Endothelial cell of umbilical vein (primary cell): ENCODE measurements at places on chromosomes 2 and 18.

DNA sequence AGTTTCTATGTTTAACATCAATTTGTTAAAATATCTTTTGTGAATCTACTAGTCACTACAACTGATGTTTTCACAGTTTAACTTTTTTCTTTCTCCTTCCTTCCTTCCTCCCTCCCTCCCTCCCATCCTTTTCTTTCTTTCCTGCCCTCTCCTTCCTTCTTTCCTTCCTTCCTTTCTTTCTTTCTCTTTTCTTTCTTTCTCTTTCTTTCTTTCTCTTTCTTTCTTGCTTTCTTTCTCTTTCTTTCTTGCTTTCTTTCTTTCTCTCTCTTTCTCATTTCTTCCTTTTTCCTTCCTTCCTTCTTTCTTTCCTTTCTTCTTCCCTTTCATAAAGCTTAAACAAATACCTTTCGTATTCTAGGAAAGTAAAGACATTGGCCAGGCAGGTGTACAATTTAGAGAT, 2083.0 kb upstream of the CELF4 start:
- no peak for DNase-seq
- no peaks in the 10 kb centered on the region for H3K4me1 ChIP-seq
- H3K27ac ChIP-seq = no peak overlapping the region
- no peaks in the 10 kb centered on the region for H3K36me3 ChIP-seq
- H3K4me3 ChIP-seq = no peak overlapping the region
- H3K27me3 ChIP-seq = no peaks in the 10 kb centered on the region

- no peaks in the 10 kb centered on the region for H3K4me1 ChIP-seq
- H3K4me3 ChIP-seq = no peak overlapping the region
- DNase-seq = no peak
Observed at GRCh38 chr2:157334335-157334734, 8.7 kb upstream of the ERMN start.

DNA sequence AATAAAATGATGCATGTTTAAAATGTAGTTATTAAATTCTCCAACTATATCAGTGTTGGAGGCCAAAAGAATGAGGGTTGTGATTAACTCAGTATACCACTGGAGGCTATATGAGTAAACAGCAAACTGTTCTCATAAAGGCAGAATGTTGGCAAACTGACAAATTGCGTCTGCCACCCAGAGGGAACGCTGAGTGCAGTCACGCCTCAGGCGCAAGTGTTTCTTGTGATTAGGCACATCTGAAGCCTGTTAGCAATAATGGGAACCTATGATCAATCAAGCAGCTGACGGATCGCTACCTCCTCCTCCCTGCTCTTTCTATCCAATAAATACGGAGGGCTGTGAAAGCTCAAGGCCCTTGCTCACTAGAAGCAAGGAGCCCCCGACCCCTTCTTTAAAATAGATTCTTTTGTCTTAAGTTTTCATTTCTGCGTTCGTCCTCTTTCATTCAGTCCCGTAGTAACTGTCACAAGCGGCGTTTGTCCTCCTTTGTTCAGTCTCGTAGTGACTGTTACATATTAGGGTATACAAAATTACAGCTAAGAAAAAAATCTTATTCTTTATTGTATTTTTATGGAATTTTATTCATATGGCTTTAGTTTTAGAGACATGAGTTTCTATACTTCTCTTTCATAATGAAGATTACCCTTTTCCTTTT, 16.3 kb upstream of the RMND5A start:
- no peaks in the 10 kb centered on the region for H3K36me3 ChIP-seq
- no peak overlapping the region for H3K4me3 ChIP-seq
- no peak overlapping the region for H3K27ac ChIP-seq
- H3K4me1 ChIP-seq = peaks cover 11% of the 10 kb centered on the region
- no peaks in the 10 kb centered on the region for H3K27me3 ChIP-seq
- no peak for DNase-seq

DNA sequence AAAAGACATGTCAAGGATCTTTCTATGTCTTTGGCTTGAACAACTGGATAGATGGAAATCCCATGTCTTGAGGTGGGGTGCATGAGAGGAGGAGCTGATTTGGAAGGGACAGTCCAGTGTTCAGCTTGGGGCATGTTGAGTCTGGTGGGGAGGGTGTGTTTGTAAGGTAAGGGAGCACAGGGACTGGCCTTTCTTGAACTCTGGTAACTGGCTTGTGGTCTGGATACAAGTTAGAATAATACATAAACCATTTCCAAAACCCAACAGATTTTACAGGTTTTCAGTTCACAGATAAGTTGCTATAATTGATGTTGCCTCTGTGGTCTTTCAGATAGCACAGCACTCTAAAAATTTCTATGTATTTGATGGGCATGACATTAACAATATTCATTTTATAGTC, 24.2 kb downstream of the RHBDD1 start:
- no peaks in the 10 kb centered on the region for H3K36me3 ChIP-seq
- no peaks in the 10 kb centered on the region for H3K4me1 ChIP-seq
- no peak overlapping the region for H3K4me3 ChIP-seq
- no peak overlapping the region for H3K27ac ChIP-seq

DNA sequence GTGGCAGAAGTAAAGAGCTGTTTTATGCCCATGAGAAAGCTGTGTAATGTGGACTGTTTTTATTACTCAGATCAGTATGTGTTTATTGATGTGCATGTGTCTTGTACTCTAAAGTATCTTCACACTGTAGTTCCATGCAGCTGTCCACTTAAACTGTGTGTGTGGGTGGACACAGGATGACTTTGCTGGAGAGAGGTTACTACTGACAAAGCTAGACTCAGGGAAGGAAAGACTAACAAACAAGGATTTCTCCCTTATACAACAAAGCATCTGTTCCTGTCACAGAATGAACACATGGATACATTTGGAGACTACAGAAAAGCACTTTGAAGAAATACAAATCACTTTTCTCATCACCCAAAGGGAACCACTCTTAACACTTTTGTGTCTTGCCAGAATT, 10.0 kb downstream of the FHOD3 start:
- DNase-seq = no peak
- H3K4me1 ChIP-seq = peaks cover 10% of the 10 kb centered on the region
- H3K27ac ChIP-seq = no peak overlapping the region
- no peaks in the 10 kb centered on the region for H3K36me3 ChIP-seq
- H3K4me3 ChIP-seq = no peak overlapping the region

GRCh38 chr2:201132518-201132917, 16.6 kb downstream of the CFLAR start:
- peaks cover 76% of the 10 kb centered on the region for H3K4me1 ChIP-seq
- H3K4me3 ChIP-seq = no peak overlapping the region
- DNase-seq = peak; percentile 67
- peaks cover 16% of the 10 kb centered on the region for H3K36me3 ChIP-seq
- no peaks in the 10 kb centered on the region for H3K27me3 ChIP-seq

DNA sequence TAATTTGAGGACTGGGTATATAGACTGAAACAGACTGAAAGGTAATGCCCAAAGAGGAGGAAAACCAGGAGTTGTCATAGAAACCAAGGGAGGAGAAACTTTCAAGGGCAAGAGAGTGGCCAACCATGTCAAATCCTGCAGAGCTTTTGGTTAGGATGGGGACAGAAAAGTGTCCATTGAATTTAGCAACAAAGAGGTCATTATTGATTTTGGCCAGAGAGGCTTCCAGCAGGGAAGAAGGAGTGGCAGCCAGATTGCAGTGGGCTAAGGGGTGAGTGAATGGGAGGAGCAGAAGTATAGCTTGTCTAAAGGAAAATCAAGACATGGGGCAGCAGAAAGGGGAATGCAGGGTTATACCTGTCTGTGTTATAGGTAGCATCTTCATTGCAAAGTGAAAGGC, 194.0 kb downstream of the CAMKMT start:
- no peak overlapping the region for H3K27ac ChIP-seq
- peaks cover 32% of the 10 kb centered on the region for H3K4me1 ChIP-seq
- H3K27me3 ChIP-seq = no peaks in the 10 kb centered on the region
- no peak for DNase-seq

GRCh38 chr2:28898048-28898447, 3.6 kb downstream of the WDR43 start:
- DNase-seq = no peak
- H3K4me1 ChIP-seq = peaks cover 26% of the 10 kb centered on the region
- no peaks in the 10 kb centered on the region for H3K27me3 ChIP-seq
- no peak overlapping the region for H3K27ac ChIP-seq

DNA sequence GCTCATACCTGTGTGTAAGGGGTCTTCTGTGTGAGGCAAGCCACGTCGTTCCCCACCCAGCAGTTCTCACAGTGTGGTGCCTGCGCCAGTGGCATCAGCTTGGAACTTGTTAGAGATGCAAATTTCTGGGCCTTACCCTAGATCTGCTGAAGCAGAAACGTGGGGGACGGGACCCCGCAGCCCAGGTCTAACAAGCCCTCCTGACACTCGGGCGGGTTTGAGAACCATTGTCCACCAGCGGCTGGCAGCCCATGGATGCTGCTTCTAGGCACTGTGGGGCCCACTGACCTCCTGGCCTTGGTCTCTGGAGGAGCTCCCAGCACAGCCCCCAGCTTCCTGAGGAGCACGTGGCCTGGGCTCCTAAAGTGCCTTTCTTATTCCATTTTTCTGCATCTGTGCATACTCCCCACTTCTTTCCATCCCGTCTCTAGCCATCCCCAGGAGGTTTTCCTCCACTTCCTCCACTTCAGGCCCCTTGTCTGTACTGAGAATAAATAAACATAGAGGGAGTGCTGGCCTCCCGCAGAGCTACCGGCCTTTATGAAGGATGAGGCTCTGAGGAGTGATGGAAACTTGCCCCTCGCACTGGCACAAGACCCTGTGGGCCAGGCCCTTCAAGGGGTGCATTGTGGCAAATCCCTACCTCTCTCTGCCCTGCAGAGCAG, 94.3 kb downstream of the GALR1 start:
- DNase-seq = no peak
- H3K36me3 ChIP-seq = no peaks in the 10 kb centered on the region
- no peaks in the 10 kb centered on the region for H3K4me1 ChIP-seq
- no peaks in the 10 kb centered on the region for H3K27me3 ChIP-seq

DNA sequence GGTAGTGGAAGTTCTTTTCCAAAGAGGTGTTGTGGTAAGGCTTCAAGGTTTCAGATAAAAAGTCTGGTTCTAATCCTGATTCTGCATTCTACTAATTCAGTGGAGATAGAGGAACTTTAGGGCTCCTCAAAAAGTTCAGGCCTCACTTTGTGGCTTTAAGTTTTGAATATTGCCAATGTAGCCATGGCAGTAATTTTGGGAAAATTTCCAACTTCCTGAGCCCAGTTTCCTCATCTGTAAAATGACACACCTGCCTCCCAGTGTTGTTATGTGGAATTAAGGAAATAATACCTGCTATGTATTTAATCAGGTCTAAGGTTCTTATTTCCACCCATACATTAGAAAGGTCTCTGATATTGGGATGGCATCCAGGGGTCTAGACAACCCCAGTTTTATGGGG, 147.6 kb upstream of the ITGA6 start:
- H3K36me3 ChIP-seq = no peaks in the 10 kb centered on the region
- DNase-seq = no peak
- no peak overlapping the region for H3K4me3 ChIP-seq
- no peak overlapping the region for H3K27ac ChIP-seq
- H3K4me1 ChIP-seq = peaks cover 31% of the 10 kb centered on the region

DNA sequence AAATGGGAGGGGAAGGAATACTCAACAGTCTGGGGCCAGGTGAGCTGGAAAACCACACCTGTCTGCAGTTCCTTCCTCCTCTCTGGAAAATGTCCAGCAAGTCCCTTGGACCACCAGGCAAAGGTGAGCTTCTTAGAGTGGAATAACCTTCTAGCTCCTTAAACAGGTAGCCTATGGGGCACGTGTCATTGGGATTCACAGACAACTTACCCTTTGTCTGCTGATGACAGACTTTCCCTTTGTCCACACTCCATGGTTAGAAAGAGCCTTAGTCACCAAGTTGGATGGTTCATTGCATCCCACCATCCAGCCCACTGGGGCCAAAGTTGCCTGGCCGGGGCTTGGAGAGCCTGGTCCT, 98.0 kb upstream of the ITGA6 start:
- H3K27ac ChIP-seq = no peak overlapping the region
- DNase-seq = no peak
- no peaks in the 10 kb centered on the region for H3K27me3 ChIP-seq
- H3K4me1 ChIP-seq = peaks cover 9% of the 10 kb centered on the region
- H3K4me3 ChIP-seq = no peak overlapping the region
- H3K36me3 ChIP-seq = no peaks in the 10 kb centered on the region

DNA sequence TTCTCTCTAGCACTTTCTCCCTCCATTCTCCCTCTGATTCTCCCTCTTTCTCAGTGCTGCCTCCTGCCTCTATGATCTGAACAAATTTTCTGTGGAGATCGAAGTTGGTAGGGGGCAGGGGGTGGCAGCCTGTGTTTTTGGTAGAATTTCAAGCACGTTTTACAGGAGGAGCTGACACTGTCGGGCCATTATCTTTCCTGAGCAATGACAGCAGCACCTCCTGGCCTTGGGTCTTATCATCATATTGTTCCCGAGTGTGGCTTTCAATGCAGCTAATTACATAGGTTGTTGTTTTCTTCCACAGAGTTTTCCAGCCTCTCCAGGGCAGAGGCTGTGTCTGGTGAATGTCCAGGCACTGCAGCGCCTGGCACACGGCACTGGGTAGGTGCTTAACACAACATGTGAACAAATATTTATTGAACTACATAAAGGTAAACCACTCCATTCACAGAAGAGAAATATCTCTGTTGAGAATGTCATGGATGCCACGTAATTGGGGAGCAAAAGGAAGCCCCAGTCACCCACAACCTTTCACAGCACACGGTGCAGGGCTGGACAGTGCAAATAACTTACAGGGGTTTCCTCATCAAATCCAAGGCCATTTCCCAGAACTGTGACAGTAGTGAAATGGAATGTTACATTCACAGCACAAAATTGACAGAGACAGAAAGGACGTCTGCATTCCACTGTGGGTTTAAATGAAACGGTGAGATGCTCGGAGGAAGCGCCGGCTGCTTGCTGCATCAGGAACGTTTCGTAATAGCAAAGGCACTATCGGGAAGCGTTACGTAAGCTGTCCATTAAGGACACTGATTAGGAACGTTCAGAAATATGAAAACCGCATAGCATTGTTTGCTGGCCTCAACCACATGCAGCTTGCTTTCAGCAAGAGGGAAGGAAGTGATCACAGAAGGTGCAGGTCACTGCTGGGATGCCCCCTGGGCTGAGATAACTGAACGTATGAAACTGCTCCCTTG, 6.5 kb upstream of the KCNG2 start:
- H3K36me3 ChIP-seq = no peaks in the 10 kb centered on the region
- peaks cover 2% of the 10 kb centered on the region for H3K4me1 ChIP-seq
- H3K27ac ChIP-seq = no peak overlapping the region
- no peak overlapping the region for H3K4me3 ChIP-seq

GRCh38 chr18:48106976-48107781, 176.7 kb upstream of the SMAD2 start:
- no peaks in the 10 kb centered on the region for H3K4me1 ChIP-seq
- no peaks in the 10 kb centered on the region for H3K36me3 ChIP-seq
- H3K27ac ChIP-seq = no peak overlapping the region

GRCh38 chr2:195016841-195017240, 640.2 kb upstream of the SLC39A10 start:
- no peaks in the 10 kb centered on the region for H3K27me3 ChIP-seq
- H3K27ac ChIP-seq = no peak overlapping the region
- no peak overlapping the region for H3K4me3 ChIP-seq
- no peak for DNase-seq
- no peaks in the 10 kb centered on the region for H3K4me1 ChIP-seq
- H3K36me3 ChIP-seq = no peaks in the 10 kb centered on the region

GRCh38 chr2:10321622-10322021, 18.9 kb downstream of the HPCAL1 start:
- H3K36me3 ChIP-seq = no peaks in the 10 kb centered on the region
- peaks cover 13% of the 10 kb centered on the region for H3K4me1 ChIP-seq
- DNase-seq = no peak
- H3K27me3 ChIP-seq = no peaks in the 10 kb centered on the region
- no peak overlapping the region for H3K27ac ChIP-seq
- H3K4me3 ChIP-seq = no peak overlapping the region
